ENCODE measurements at places on chromosomes 13 and 19.

GRCh38 chr19:19006213-19006612 lies 27.1 kb downstream of the SUGP2 start:
- no peak for DNase-seq

GRCh38 chr13:39612023-39612637 lies 9.1 kb upstream of the LHFPL6 start:
- peak; percentile 27 for DNase-seq

DNA sequence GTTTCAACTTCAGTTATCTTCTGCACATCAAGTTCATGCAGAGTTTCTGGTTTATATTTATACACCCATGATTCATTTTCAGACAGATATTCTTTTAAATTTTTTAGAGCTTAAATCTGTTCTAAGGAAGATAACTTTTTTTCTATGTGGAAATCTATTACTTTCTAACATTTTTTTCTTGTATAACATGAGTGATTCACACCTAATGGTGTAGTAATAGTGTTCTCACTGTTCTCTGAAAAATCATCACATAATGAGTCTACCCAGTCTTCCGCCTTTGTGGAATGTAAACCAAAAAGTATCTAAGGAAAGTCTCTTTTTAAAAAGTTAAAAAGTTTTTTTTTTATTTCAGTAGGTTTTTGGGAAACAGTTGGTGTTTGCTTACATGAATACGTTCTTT lies 70.8 kb downstream of the FNDC3A start:
- no peak for DNase-seq

DNA sequence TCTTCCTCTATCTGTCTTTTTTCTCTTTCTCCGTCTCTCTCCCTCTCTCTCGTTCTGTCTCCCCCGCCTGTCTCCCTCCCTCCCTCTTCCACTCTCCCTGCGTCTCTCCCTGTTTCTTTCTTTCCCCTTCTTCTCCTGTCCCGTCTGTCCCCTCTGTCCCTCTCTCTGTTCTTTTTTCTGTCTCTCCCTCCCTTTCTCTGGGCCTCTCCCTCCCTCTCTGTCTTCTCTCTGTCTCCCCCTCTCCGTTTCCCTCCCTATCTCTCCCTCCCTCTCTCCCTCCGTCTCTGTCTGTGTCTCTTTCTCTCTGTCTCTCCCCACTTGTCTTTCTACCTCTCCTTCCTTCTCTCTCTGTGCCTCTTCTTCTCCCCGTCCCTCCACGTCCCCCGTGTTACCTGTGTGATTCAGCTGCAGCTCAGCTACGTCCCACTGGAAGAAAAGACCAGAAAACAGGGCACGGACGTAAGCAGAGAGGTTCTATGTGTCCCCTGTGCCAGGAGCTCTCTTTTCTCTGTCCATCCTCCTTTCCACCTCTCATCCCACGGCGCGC lies 1.2 kb downstream of the CD70 start:
- no peak for DNase-seq

- DNase-seq: peak; percentile 7
Observed at GRCh38 chr13:114313061-114313860, 1.0 kb upstream of the CHAMP1 start.

GRCh38 chr19:30227661-30228112 lies 144.5 kb upstream of the ZNF536 start:
- no peak for DNase-seq

GRCh38 chr13:44679597-44679996 lies 103.5 kb upstream of the TSC22D1 start:
- DNase-seq: no peak

GRCh38 chr19:47446534-47447469 lies 24.9 kb downstream of the SLC8A2 start:
- DNase-seq: no peak
